ENCODE measurements at places on chromosomes 7 and 10. TPM values are rescaled to one million over a fixed set of nuclear protein-coding genes. Genes with fewer than 3 reads are reported as not detected.

- no peak for DNase-seq
Observed at GRCh38 chr7:31114593-31115343, 62.7 kb downstream of the ADCYAP1R1 start.

- no peak for DNase-seq
Observed at GRCh38 chr7:72504061-72504706, 92.0 kb upstream of the CALN1 start.

DNA sequence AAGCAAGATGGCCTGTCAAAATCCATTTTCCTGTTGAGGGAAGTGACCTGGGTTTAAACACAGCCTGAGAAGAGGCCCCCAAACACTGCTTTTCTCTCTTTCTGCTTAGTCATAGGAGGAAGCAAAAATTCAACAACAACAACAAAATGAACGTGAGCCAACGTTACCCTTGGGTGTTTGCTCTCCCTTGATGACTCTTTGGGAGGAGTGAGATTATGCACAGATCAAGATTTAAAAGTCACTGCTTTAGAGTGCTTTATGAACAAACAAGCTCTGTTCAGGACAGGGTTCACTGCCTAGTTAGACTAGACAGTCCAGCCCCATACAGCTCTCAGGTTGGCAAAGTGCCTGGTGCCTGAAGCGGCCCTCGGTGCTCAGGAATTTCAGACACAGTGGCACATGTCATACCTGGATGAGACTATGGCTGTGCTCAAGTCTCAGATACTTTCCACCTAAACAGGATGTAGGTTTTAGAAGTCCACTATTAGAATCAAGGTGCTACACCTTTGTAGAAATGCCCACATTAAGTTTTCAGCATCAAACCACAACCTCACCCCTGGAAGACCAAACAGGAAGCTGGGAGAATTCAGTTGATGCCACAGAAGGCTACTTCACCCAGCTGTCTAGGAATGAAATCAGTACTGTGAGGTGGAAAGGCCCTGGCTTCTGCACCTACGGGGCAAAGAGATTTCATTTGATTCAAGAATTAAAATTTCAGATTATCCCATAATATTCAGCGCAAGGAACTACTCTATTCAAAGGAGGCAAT is 38.7 kb downstream of the DENND11 start:
- DNase-seq: no peak

The NAT16 gene
- not detected for total RNA-seq

The RNF32 gene
- total RNA-seq: 0.39 TPM

The PURB gene
- total RNA-seq: 18.3 TPM
